MG63 (cell line): ENCODE measurements at places on chromosomes 5 and 9. TPM values are rescaled to one million over a fixed set of nuclear protein-coding genes. Genes with fewer than 3 reads are reported as not detected.

DNA sequence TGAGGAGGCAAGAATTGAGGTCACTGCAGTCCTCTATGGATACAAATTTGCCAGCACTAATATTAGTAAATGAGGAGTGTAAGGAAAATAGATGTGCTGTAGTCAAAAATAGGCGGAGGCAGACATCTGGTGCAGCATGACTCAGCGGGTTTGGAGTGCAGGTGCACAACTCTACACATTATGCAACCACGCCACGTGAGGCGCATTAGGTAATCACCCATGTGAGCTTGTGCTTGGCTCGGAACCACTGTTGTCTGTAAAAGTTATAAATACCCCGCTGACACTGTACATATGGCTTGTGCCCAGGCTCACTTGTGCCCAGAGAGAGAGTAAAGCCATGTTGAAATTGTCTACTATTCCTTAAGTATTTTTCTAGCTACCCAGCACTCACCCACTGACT is 623.5 kb upstream of the NUDT12 start:
- no peak for DNase-seq

- peak; percentile 13 for DNase-seq
These were observed 31.3 kb upstream of the HTR4 start for GRCh38 chr5:148685520-148686134.

- DNase-seq: no peak
These were observed 26.0 kb downstream of the BDP1 start for GRCh38 chr5:71481441-71481840.

GRCh38 chr5:124176692-124177091 is 569.7 kb downstream of the ZNF608 start:
- DNase-seq: no peak

DNA sequence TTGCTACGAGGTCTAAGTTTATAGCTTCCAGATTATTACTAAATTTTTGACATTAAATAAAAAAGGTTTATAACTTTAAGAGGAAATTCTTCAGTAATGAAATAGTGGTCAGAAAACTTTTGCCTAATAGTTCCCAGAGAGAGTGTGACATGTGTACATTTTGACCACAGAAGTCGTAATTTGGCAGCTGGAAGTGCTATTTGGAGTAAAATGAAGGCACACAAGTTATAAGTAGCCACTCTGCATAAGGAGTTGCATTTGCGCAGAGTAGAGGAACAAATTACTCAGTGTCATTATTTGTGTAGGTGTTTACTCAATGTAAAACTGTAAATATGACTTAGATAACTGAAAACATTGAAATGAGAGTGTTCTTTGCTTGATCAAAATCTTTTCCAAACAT is 408.4 kb downstream of the CCDC171 start:
- no peak for DNase-seq

Gene PCDHGC5
- total RNA-seq: 0.46 TPM in 1 of 2 replicates, not detected in the other

Gene PCDHGA2
- not detected in 2 replicates for total RNA-seq

- DNase-seq: no peak
These were observed 8.2 kb downstream of the OR1K1 start for GRCh38 chr9:122808141-122808540.

DNA sequence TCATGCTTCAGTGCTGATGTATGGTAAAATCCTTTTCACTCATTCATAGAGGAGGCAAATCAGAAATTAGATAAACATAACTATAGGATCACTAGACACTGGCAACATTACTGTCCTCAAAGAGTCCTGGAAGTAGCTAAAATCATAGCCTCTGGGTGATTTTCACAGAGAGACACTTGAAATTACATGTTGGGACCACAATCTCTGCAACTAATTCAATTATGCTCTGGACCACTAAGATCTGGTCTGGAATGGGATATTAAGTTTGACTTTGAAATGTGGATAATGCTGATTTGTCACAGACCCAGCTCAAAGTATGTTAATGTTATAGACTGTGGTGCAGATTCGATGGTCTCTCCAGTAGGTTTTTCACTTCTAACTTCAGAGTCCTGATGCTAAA is 214.6 kb upstream of the CCNH start:
- no peak for DNase-seq

Gene DAB2
- total RNA-seq: 49.6 and 53.1 TPM in 2 replicates

Gene PCDH12
- total RNA-seq: 8.4 TPM in 1 of 2 replicates, not detected in the other

Gene CNTNAP3B
- 12.2 and 15.7 TPM in 2 replicates for total RNA-seq

Gene PRRT1B
- total RNA-seq: not detected in 2 replicates

Gene PDZD2
- 0.13 TPM in 1 of 2 replicates, not detected in the other for total RNA-seq

- DNase-seq: peak; percentile 85
These were observed 5.8 kb upstream of the NDST1 start for GRCh38 chr5:150502106-150502505.

Gene DROSHA
- 47.1 and 79.5 TPM in 2 replicates for total RNA-seq

DNA sequence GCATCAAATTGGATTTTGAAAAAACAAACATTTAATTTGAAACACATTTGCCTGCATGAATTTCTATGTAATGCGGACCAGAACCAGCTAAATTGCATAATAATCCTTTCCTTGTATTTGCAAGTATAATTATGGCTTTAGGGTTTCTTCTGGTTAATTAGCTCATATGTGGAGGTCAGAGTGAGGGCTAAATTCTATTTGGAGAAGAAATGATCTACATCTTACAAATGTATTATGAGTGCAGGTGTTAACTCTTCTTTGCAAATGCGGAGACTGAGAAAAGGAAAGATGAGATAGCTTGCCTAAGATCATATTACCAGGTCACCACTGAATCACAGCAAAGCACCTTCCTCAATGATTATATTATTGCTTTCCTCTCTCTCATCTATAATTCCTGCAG is 194.7 kb downstream of the CDH9 start:
- no peak for DNase-seq

DNA sequence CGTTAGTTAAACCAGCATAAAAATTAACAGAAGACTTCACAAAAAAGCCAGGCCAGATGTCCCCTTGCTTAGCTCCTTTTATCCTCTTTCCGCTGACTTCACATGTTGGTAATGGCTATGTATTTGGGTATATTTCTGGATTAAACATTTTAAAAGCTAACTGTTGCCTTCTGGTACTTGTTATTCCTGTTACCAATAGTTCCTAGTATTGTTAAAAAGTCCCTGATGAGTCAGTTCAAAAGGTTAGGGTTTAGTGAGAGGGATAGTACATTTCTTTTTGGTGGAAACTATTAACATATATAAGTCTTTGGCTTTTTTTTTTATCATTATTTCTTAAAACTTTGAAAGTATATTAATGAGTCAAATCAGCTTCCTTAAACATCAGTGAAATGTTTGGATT is 103.2 kb upstream of the ELL2 start:
- DNase-seq: no peak

Gene SLC6A18
- not detected in 2 replicates for total RNA-seq

Gene VCAN
- 26.6 and 36.9 TPM in 2 replicates for total RNA-seq

Gene PLCXD3
- total RNA-seq: not detected in 2 replicates

- peak; percentile 56 for DNase-seq
These were observed 3.4 kb downstream of the SLC6A19 start for GRCh38 chr5:1204693-1205242.

Gene TLE4
- 9.6 and 11.4 TPM in 2 replicates for total RNA-seq

GRCh38 chr9:103215197-103215596 is 220.1 kb downstream of the CYLC2 start:
- no peak for DNase-seq

DNA sequence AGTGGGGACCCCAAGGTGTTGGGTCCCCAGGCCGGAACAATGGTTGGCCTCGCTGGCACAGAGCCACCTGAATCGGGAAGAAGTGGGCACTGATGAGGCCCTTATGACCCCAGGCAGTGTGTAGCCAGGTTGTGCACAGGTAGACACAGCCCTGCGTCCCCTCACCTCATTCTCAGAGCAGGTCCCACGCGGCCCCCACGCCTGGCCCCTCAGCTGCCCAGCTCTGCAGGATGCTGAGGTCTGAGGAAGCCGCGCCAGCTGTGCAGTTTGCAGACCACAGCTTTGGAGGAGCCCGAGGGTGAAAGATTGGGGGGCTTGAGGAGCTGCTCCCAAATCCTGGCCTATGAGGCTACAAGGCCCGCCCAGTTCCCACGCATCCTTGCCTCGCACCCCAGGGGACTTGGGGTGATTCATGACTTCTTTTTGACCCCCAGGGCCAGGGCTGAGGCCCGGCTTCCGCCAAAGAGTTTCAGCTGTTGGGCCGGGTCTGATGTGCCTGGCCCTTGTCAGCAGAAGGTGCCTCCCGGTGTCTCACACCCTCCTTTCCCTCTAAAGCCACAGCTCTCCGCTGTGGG is 87.8 kb upstream of the PHYKPL start:
- DNase-seq: peak; percentile 80

DNA sequence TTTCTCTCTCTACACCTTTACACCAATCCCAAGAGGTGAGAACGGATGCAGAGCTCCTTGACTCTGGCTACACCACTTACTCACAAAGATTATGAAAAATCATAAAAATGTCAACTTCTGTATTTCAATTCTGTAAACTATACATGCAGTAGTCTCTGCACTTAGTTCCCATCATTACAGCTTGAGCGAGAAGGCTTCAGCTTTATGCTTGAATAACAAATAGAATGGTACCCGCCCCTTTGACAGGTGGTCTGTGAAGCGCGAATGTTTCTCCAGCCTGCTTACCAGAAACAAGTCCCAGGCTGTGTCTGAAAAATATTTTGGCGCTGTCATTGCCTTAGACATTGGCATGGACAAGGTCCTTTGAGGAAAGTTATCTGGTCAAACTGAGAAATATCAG is 562.4 kb upstream of the CLINT1 start:
- DNase-seq: no peak

- peak; percentile 87 for DNase-seq
These were observed 72.0 kb downstream of the PDE8B start for GRCh38 chr5:77282337-77283027.

- DNase-seq: no peak
These were observed 83.0 kb upstream of the TNC start for GRCh38 chr9:115200711-115201505.

GRCh38 chr5:16992006-16992405 is 55.9 kb upstream of the MYO10 start:
- DNase-seq: peak; percentile 43

GRCh38 chr9:85741095-85741874 is 469 bp downstream of the AGTPBP1 start:
- DNase-seq: peak; percentile 44

DNA sequence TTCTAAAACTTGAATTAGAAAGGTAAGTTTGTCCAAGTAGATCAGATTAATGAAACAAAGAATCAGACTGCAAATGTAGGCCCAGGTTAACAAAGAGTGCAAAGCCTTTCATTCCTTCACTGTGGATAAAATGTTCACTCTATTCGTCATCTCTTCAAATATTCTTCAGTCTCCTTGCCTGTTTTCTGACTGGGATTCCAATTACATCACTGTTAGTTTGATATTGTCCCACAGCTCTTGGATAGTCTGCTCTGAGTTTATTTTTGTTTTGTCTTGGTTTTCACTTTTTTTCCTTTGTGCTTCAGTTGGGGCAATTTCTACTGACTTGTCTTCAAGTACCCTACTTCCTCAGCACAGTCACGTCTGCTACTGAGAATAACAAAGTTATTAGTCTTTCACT is 38.5 kb upstream of the GZMA start:
- no peak for DNase-seq

DNA sequence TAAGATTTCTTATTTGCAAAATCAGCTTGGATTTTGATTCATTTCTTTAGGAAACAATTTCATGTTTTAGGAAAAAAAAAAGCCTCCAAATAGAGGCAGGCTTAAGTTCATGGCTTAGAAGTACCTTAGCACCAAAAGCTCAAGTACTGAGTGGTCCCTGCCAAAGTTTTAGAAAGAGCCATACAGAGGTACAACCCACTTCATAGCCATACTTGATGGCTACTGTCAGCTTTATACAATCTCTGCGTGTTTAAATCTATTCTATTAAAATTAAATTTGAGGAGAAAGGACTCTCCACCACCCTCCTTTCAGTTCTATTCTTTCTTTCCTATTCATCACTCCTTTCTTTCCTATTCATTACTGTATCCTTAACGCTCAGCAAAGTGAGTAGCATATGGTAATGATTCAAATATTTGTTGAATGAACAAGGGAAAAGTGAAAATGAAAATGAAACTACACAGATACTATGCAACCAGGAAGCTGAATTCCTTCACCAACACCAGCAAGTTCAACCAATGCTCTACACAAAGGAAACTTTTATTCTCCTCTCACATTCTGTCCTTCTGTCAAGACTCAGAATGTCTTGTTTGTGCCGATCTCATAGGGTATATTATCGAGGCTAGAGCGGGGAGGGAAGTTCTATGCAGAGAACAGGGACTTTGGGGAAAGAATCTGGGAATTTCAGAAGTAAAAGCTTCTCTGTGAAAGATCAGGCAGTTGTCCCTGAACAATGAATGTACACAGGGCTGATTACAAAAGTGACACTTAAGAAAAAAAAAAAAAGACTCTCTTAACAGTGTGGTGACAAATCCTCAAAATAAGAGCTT is 138.6 kb upstream of the SPEF2 start:
- no peak for DNase-seq

Gene LECT2
- not detected in 2 replicates for total RNA-seq

Gene ARSI
- 38.8 and 45.4 TPM in 2 replicates for total RNA-seq

DNA sequence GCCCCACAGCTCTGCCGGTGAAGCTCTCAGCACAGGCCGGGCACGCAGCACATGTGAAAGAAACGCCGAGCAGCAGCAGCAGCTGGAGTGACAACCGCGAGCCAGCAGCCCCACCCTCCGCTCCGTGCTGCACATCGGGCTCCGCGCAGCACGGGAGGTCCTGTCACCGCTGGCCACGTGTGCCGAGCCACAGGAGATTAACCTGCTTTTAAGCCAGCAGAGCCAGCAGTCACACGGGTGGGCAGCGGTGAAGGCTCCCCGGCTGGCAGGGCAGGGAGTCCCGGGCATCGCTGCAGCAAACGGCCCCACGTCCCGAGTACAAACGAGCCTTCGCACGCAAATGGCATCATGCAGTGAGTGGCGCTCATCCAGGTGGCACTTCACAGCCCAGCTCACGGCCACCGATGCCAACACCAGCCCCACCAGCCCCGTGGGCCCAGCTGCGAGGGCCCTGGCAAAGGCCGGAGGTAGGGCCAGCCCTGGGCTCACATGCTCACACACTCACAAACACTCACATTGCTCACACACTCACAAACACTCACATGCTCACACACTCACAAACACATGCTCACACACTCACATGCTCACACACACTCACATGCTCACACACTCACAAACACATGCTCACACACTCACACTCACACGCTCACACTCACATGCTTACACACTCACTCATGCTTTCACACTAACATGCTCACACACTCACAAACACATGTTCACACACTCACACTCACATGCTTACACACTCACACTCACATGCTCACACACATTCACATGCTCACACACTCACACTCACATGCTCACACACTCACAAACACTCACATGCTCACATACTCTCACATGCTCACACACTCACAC is 11.1 kb downstream of the CCDC187 start:
- DNase-seq: peak; percentile 17

Gene CEL
- total RNA-seq: 1.0 TPM in 1 of 2 replicates, not detected in the other

DNA sequence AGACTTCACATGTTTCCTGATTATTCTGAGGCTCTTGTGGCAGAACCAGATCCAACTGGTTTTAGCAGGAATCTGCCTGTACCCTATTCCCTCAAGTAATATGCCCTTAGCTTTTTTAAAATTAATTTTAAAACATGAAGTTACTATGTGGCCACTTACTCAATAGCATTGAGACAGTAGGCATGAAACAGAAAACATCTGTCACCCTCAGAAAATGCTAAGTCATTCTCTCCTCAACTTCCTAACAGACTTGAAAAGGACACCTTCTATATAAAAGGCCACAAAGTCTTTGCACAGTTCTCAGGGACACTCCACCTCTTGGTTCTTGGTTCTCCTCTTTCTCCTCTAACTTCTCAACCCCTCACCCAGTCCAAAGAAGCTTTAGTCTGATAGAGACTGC is 277.8 kb downstream of the RAB3C start:
- DNase-seq: no peak

Gene FOXD4L5
- not detected in 2 replicates for total RNA-seq
